Epithelial cell of proximal tubule (primary cell): ENCODE measurements at places on chromosomes 4 and X. TPM values are rescaled to one million over a fixed set of nuclear protein-coding genes. Genes with fewer than 3 reads are reported as not detected.

Gene CLIC2
- total RNA-seq: not detected in 2 replicates

Gene BANK1
- 0.51 and 1.4 TPM in 2 replicates for total RNA-seq

Gene ADH7
- not detected in 2 replicates for total RNA-seq

Gene LRIT3
- total RNA-seq: under 0.01 TPM in 1 of 2 replicates, not detected in the other

Gene OTC
- total RNA-seq: not detected in 2 replicates

Gene GPR78
- total RNA-seq: not detected in 2 replicates

Gene CLTRN
- total RNA-seq: 1.7 and 3.3 TPM in 2 replicates

Gene MAGEE2
- not detected in 2 replicates for total RNA-seq
